Glomerular endothelial cell (primary cell): ENCODE measurements at places on chromosomes 12 and 14. TPM values are rescaled to one million over a fixed set of nuclear protein-coding genes. Genes with fewer than 3 reads are reported as not detected.

GRCh38 chr14:59305231-59305630 is 116.8 kb downstream of the DAAM1 start:
- no peak for DNase-seq

- DNase-seq: no peak
Measured at GRCh38 chr12:109923481-109924245, 23.6 kb downstream of the TCHP start.

DNA sequence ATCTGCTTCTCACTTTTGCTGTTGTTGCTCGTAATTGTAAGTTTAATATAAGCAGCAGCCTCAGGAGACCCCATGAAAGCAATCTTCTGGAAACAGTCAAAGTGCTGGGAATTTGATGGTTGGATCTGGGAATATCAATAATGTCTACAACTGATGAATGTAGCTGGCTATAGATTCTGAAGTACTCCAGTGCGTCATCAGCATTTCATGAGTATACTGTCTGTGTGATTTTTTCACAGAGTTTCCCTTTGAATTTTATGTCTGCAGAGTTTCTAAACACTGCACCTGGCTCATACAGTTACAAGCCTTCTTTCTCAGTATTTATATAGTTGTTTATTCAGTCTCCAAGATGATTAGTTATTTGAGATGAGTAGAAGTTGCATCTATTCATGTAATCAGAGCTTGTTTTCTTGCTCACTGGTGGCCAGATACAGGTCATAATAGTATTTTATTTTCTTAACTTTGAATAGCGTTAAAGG is 222.3 kb downstream of the RAD51B start:
- DNase-seq: no peak

GRCh38 chr12:95836185-95836609 is 22.6 kb upstream of the SNRPF start:
- DNase-seq: no peak

GRCh38 chr14:103085106-103086091 is 1.4 kb downstream of the LBHD2 start:
- no peak for DNase-seq

DNA sequence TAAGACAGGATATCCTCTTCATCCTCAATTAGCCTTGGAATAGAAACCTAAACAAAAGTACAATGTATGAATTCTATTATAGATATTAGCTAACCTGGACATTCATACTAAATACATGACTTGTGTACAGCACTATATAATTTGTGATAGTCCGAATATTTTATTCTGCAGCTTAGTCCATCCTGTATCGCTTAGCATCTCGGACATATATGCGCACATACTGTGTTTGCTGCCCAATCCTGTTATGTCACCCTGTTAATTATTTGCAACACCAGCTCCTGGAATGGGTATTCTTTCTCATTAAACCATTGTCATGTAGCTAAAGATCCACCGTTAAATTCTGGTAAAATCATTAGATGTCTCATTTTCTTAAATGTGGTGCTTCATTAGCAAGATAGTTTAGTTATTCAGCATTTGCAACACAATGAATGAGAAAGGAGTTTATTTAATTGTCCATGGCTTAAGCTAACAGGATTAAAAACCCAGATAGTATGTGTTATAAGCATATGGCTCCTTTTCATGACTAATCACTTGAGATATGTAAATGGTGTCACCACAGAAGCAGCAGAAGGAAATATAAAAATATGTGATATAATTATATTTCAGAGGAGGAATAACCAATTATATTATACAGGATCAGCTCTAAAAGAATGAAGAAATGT is 156.0 kb upstream of the ARHGAP5 start:
- DNase-seq: no peak

- no peak for DNase-seq
Measured at GRCh38 chr14:69087061-69087461, 65.9 kb downstream of the DCAF5 start.

The CLEC7A gene
- total RNA-seq: 0.15 and 0.41 TPM in 2 replicates

The DLST gene
- total RNA-seq: 72.8 and 98.4 TPM in 2 replicates

The KRT6C gene
- total RNA-seq: not detected in 2 replicates

The CLEC4D gene
- not detected in 2 replicates for total RNA-seq
